ENCODE measurements at places on chromosomes 5 and 9.

DNA sequence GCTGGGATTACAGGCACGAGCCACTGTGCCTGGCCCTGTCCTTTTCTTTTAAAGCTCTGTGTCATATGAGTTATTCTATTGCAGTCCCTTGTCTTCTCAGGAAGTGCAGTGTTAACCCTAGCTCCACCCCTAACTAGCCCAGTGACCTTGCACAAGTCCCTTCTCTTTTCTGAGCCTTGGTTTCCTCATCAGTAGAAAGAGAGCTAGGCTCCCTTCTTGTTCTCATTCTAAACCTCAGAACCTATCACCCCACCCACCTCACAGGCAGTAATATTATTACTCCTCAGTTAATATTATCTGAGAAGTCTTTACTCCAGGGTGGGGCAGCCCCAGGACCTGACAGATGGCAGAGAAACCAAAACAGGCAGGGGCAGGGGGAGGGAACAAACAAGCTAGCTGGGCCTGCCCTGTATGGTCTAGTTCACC lies 7.2 kb downstream of the CYFIP2 start:
- no peak for DNase-seq

- DNase-seq: no peak
Observed at GRCh38 chr5:107211630-107212029, 459.1 kb downstream of the EFNA5 start.

- DNase-seq: no peak
Observed at GRCh38 chr9:109471475-109472393, 26.4 kb downstream of the PTPN3 start.

GRCh38 chr5:168802337-168802736 lies 223.2 kb upstream of the PANK3 start:
- DNase-seq: no peak

GRCh38 chr5:65329266-65329665 lies 152.5 kb downstream of the ADAMTS6 start:
- no peak for DNase-seq

DNA sequence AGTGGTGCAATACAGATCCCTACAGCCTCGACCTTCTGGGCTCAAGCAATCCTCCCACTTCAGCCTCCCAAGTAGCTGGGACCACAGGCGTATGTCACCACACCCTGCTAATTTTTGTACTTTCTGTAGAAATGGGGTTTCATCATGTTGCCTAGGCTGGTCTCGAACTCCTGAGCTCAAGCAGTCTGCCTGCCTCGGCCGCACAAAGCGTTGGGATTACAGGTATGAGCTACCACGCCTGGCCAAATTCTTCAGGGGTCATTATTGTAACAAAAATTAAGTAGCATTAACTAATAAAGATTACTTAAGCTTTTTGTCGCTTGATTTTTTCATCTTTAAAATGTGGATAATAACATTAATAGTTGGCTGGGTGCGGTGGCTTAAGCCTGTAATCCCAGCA lies 195.3 kb upstream of the IER5L start:
- DNase-seq: no peak

DNA sequence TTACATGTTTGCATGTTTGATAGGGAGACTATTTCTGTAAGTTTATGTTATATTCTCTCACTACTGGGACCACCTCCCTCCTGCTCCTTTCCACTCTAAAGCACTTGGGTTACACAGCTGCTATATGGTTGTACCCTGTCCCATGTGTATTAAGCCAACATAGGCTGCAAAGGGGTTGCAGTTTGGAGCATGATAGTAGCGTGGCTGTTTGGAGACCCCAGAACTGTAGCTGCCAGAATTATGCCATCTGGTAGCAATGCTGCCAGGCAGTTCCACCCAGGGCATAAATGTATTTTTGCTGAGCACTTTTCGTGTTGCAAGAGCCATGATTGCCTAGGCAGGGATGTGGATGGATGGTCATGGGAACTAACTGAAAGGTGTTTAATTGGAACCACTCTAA lies 81.8 kb downstream of the CNTLN start:
- no peak for DNase-seq

GRCh38 chr5:158066076-158066475 lies 207.1 kb upstream of the CLINT1 start:
- DNase-seq: no peak

GRCh38 chr9:27676827-27677226 lies 103.5 kb upstream of the C9orf72 start:
- DNase-seq: no peak
